Neural progenitor cell (in vitro differentiated cells): ENCODE measurements at places on chromosomes 3 and 15. TPM values are rescaled to one million over a fixed set of nuclear protein-coding genes. Genes with fewer than 3 reads are reported as not detected.

DNA sequence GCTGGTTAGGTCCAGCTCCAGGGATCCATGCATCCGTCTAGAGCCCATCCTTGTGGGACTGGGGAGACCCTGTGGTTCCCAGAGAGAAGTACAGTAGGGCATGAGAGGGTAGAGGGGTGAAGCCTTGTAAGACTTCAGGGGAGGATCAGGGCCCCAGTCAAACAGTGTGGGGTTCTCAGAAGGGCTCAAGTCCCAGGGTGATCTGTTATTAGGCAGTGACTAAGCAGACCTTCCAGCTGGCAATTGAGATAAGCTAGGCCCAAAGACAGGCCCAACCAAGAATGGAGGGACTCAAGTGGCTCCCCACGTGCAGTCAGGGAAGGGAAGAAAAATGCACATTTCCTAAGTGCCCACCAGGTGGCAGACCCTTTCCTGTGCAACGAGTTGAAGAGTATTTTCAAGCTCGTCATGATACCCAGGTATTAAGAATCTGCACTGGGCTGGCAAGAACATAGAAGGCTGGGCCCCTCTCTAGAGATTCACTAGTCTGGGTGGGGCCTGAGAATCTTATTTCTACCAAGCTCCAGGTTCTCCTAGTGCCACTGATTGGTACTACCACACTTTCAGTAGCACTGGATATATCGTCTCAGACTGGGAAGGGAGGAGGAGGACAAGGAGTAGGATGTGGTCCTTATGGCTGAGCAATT, 240.8 kb downstream of the NR1D2 start:
- peak; percentile 75 for DNase-seq

- DNase-seq: no peak
These were observed 100.5 kb downstream of the NAALADL2 start for GRCh38 chr3:174959556-174960065.

DNA sequence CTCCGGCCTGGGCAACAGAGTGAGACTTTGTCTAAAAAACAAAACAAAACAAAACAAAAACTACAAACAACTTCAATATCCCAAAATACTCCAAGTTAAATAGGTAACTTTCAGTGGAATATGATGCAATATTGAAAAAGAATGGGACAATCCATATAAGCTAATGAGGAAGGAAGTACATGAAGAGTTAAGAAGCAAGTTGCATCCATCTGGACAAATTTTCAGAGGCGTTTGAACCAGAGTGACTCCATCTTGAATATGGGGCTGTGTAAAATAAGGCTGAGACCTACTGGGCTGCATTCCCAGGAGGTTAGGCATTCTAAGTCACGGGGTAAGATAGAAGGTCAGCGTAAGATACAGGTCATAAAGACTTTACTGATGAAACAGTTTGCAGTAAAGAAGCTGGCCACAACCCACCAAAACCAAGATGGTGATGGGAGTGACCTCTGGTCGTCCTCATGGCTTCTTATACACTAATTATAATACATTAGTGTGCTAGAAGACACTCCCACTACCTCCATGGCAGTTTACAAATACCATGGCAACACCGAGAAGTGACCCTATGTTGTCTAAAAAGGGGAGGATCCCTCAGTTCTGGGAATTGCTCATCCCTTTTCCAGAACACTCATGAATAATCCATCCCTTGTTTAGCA, 58.1 kb upstream of the LCTL start:
- no peak for DNase-seq

DNA sequence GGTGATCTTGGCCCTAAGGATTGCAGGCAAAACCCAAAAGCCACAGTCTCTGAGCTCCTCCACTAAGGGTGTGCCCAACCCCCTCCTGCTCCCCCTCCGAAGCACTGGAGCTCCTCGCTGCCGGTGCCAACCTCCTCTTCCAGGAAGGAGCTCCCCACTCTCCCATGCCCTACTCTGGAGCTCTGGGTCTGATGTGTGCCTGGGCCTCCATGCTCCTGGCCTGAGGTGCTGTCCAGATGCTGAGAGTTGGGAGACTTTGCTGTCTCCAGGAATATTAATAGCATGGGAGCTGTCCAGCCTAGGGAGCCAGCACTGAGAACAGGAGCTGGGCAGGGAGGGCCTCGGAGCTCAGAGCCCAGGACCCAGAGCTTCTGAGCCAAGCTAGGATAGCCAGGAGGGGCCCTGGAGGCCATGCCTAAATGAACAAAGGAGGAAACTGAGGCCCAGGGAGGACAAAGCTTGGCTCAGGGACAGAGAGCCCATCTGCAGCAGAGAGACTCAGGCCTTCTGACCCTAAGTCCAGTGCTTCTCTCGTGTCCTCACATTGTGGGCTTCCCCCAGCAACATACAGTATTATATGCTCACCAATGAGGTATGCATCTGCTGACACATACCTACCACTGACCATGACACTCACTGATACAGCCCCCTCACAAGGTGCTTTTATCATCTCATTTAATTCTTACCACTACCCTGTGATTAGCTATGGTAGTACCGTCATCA, 36.9 kb upstream of the HERC1 start:
- DNase-seq: peak; percentile 90

DNA sequence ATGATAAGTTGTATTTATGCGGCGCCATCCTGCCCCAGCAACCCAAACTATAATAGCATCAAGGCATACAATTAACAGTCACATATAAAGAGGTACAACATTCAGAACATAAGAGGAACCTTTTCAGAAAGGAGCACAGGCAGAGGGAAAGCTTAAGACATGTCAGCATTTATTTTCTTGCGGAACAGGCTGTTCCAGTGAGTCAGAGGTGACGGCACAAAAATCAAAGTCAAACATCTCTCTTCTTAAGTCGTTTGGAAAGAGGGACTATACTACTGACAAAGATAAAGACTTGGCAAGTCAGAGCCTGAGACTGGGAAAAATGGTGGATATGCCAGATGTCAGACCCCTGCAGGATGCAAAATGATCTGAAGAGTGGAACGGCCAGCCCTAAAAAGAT, 128.4 kb downstream of the CTNNB1 start:
- no peak for DNase-seq

- no peak for DNase-seq
These were observed 14.1 kb downstream of the TBC1D21 start for GRCh38 chr15:73887481-73887880.

- DNase-seq: peak; percentile 78
These were observed 651 bp downstream of the PLCD1 start for GRCh38 chr3:38028621-38029361.

- DNase-seq: no peak
These were observed 4.7 kb upstream of the LRTM1 start for GRCh38 chr3:54932606-54933005.

- DNase-seq: peak; percentile 64
These were observed at the start of gene MASP1 for GRCh38 chr3:187291512-187292132. TSS of gene MASP1 (minus strand) at chr3:187291737. CDS start at chr3:187291632, 105 bp downstream.

DNA sequence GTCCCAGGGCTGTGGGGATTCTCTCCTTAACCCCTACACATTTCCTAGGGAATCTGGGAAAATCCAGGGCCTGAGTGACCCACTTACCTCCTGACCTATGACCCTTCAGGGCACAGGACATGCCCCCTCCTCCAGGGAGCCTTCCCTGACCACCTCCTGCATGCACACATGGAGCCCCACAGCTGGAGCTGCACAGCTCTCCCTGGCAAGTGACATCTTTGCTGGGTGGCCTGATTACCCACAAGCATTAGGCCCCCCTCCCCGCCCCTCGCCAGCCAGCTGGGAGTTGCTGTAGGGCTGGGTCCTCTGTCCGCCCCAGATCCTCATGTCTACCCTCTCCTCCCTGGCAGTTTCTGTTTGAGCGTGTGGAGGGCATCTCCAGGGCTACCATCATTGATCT, 21.4 kb downstream of the HDAC11 start:
- DNase-seq: no peak

DNA sequence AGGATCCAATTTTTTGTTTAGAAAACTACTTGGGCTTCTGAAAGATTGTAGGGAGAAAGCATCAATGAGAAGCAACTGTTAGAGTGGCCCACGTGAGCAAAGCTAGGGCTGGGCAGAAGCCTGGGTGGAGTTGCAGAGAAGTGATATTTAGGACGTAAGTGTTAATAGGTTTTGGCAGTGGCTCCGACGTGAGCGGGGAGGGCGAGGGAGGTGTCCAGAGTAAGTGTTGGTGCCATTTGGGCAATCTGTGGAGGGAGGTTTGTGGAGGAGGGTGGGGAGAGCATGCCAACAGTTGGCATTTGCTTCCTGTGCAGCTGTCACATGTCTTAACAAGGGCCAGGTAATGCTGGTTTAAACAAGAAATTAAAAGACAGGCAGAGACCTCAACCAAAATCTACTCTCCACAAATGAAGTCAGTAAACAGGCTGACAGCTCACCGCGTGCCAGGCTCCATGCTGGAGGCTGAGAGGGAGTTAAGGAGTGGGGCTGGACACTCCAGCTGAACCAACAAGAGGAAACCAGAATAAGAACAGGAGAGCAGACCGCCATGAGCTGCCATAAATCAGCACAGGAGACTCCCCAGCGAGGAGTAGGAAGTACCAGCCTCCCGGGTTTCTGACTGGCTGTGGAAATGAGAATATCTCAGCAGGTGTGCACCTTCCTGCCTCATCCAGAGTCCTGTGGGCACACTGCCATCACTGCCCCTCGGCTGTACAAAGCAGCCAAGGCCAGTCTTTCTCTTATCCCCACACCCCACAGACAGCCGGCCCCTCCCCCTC, 232.6 kb downstream of the ABHD5 start:
- no peak for DNase-seq

GRCh38 chr15:92448370-92448769, 54.7 kb downstream of the ST8SIA2 start:
- DNase-seq: no peak

DNA sequence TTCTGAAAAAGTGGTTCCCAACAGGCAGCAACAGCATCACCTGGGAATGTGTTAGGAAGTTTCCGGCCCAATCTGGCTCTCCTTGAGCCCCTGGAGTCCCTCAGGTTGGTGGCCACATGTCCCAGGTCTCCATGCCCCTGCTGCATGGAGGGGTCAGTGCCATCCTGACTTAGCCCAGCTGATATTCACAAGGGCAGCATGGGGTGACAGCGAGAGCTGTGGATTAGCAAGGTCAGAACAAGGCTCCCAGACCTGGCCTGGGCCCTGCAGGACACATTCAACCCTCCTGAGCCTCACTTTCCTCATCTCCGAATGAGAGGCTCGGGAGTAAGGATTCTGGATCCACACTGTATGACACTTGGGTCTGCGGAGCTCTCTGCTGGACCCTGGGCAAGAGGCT, 243.8 kb upstream of the TLE3 start:
- no peak for DNase-seq

GRCh38 chr3:142735462-142735861, 11.6 kb downstream of the TRPC1 start:
- DNase-seq: peak; percentile 62

DNA sequence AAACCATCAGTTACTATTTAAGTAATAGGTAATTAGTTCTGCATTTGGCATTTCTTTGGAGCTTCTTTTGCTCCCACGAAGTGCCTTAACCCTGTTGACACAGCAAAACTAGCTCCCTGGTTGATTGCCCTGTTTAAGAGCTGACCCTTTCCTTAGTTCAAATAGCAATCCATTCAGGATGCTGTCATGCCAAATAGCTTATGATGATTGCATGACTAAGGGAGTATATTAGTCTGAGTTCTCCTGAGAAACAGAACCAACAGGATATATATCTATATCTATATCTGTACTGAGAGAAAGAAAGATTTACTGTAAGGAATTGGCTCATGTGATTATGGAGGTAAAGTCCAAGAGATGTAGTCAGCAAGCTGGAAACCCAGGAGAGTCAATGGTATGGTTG, 50.3 kb upstream of the SPRED1 start:
- no peak for DNase-seq

DNA sequence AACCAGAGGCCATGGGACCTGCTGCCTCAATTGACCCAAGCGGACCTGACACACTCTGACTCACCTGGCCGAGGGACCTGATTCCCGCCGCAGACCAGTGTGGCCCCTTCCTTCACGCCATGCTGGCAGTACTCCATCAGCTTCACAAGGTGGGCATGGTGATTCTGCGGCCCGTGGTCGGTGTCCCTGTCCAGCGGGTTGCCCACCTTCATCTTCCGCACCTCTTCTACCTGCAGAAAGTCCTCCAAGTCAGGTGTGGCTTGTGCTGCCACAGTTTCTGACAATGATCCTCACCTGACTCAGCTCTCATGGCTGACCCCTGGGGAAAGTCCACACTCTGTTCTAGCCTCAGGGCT, 25.9 kb upstream of the SLC41A3 start:
- no peak for DNase-seq

- no peak for DNase-seq
These were observed 103.8 kb downstream of the FBLN2 start for GRCh38 chr3:13652728-13653127.

- DNase-seq: no peak
These were observed 21.5 kb downstream of the FRMD4B start for GRCh38 chr3:69364354-69364753.

DNA sequence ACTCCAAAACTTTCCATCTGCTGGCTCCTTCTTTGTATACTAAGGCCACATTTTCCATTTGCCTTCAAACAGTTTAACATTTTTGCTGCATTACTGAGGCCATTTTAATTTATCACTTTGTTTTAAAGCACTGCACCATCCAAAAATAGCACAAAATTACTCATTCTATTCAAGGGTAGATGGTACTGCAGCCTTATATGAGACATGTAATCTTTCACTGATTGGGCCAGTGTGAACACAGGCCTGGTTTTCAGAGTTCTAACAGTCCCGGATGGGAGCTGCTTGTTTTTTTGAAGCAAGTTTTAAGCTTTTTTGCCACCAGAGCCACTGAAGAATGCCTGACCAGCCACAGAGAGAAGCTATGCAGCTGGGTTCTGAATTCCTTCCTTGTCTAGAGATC, 172.3 kb upstream of the TSC22D2 start:
- no peak for DNase-seq

- no peak for DNase-seq
These were observed 9.9 kb upstream of the TFDP2 start for GRCh38 chr3:142159083-142159740.

- DNase-seq: no peak
These were observed 14.4 kb downstream of the NGLY1 start for GRCh38 chr3:25768851-25769250.

DNA sequence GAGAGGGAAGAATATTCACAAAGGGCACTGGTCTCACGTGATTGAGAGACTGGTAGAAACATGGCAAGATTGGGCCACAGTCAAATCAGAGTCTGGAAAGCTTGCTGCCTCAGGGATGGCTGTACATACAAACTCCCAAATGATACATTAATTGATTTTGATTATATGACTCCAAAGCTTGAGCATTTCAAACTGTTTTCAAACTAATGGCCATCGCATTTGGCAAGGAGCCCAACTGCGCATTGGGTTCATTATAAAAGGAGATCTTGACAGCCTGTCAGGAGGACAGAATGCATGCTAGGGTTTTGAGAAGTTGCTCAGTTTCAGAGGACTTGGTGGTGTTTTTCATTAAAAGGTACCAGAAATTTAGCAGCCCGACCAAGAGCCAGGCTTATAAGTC, 117.7 kb downstream of the PTPRG start:
- no peak for DNase-seq

MRAS gene
- total RNA-seq: 11.2 and 17.2 TPM in 2 replicates

LSMEM2 gene
- 0.37 TPM in 1 of 2 replicates, not detected in the other for total RNA-seq

FES gene
- total RNA-seq: 11.7 and 14.1 TPM in 2 replicates

CSTA gene
- total RNA-seq: not detected in 2 replicates

AP3B2 gene
- total RNA-seq: 0.97 and 1.7 TPM in 2 replicates

HESX1 gene
- 42.1 and 50.6 TPM in 2 replicates for total RNA-seq

ROPN1 gene
- not detected in 2 replicates for total RNA-seq

DUOX1 gene
- total RNA-seq: 0.09 and 0.30 TPM in 2 replicates

COMMD2 gene
- total RNA-seq: 46.8 and 110 TPM in 2 replicates

GOLGA6L10 gene
- total RNA-seq: 1.3 and 2.2 TPM in 2 replicates

PLSCR5 gene
- total RNA-seq: not detected in 2 replicates

RTP3 gene
- total RNA-seq: not detected in 2 replicates
